ENCODE measurements at places on chromosomes 11 and 22.

DNA sequence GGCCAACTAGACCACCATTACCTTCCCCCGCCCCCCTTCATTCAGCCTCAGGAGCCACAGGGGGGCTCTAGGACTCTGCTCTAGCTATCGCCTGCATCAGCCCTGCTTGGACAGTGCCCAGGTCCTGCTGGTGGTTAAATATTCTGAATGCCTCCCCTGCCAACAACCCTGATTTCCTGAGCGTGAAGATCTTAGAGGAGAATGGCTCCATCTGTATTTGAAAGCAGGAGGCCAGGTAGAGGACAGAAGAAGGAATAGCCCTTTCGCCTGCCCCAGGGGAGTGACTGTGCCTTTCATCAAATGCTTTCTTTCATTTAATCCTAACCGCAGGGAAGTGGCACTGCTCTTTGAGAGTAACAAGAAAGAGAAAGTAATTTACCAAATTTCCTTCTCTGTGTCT, 69.2 kb downstream of the ISX start:
- DNase-seq: no peak

DNA sequence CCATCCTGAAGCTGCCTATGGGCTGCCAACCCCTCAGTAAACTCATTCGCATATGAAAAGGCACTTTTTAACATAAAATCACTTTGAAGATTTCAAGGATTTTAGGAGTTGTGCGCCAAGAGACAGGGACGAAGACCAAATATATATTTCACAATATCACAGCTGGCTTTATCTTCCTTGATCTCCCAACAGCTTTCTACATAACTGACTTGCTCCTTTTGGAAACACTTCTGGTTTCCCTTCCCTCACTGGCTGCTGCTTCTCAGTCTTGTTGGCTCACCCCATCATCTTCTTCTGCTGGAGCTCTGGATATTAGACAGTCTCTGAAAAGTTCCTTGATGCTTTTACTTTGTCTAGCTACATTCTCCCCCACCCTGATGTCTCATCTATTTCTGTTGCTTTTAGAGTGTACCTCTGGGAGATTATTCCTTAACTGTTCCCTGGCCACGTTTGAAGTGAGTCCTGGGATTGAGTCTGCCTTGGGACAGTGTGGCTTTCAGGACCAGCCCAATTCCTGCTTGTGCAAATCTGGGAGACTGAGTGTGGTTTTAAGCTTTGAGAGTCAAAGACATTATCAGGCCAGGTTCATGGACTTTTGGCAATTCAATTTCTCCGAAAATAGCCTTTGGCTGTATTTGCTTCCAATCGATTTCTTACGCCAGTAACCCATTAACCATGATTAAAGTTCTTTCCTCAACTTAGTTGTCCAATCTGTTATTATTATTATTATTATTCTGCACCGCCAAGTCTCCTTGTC, 30.9 kb upstream of the NNMT start:
- no peak for DNase-seq

- DNase-seq: no peak
Measured at GRCh38 chr11:133048270-133048669, 484.0 kb downstream of the OPCML start.

DNA sequence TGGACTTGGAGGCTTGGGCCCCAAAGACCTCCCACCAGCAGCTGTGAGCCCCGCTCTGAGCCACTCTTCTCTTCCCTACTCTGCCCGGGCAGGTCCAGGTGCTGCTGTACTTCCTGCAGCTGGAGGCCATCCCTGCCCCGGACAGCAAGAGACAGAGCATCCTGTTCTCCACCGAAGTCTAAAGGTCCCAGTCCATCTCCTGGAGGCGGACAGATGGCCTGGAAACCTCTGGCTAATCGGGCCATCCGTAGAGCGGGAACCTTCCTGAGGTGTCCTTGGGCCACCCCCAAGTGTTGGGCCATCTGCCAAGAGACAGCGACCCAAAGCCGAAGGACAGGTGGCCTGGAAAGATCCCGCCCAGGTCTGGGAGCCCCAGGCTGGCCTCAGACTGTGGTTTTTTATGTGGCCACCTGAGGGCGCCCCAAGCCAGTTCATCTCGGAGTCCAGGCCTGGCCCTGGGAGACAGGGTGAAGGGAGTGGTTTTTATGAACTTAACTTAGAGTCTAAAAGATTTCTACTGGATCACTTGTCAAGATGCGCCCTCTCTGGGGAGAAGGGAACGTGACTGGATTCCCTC, 135.1 kb downstream of the BCR start:
- peak; percentile 31 for DNase-seq

- DNase-seq: no peak
Measured at GRCh38 chr11:87359401-87359800, 321.7 kb downstream of the TMEM135 start.

- DNase-seq: no peak
Measured at GRCh38 chr11:118079491-118079890, 2.6 kb downstream of the TMPRSS4 start.

DNA sequence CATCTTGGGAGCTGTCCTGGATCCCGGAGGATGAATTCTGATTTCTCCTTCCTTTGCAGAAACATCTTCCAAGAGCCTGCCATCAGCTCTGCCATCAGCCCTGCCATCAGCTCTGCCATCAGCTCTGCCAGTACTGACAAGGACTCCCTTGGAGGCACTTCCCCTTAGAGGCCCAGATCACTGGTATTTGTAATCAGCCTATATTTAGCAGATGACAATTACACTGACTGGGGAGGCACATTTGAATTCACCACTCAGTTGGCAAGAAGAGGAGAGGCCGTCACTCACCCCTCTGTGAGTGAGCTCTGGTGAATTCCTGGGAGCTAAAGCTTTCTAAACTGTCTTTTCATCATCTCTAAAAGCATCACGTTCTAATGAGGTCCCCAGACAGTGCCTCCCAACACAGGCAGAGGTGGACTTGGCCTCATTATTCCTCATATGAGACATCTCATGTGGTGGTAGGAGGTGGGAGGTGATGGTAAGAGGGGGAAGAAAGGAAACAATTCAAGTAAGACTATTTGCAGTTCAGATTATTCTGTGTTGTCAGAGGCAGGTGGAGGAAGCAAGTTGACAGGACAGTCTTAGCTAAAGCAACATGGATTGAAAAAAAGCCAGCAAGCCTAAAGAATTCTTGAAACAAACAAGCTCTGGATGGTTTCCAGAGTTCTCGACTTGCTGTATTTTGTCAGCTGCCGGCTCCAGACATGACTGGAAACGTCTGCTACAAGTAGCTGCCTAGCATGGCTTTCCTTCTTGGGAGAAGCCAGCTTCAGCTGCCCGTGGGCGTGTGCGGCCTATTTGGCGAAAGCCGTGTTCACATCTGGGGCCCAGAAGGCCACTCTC, 771.7 kb downstream of the TBC1D22A start:
- DNase-seq: no peak

DNA sequence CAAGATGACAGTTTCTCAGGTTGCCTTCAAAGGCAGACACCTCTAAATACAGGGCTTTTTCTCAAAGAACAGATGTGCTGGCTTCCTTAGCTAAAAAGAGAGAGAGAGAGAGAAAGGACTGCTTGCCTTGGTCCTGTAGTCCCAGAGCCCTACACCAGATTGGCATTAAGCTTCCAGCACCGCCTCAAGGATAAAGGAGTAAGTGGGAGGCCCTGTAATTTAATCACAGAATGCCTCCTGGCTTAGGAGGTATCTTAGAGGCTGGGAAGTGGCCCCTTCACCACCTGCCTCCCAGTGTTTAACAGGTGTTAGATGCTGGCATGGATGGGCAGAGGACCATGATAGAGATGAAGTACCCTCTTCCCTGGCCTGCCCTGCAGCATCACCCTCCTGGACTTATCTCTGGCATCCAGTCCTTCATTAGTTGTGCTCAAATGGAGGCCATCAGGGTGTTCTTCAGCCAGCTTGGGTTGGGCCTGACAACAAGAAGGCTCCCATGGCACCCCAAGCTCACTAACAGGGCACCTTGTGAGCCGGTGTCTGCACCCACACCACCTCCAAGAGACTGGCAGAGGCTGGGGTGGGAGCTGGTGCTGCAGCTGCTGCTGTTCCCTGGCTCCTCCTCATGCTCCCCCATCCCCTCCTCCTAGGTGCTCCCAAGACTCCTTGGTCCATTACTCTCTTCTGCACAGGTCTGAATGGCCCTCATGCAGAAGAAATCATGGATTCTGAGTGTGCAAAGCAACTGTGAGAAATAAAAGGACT, 32.5 kb downstream of the ABCC8 start:
- DNase-seq: no peak
